ENCODE measurements at places on chromosomes 7 and 10.

- no peak for DNase-seq
Observed at GRCh38 chr10:44462338-44462914, 77.5 kb upstream of the CXCL12 start.

- no peak for DNase-seq
Observed at GRCh38 chr10:124403548-124403947, 15.2 kb downstream of the OAT start.

DNA sequence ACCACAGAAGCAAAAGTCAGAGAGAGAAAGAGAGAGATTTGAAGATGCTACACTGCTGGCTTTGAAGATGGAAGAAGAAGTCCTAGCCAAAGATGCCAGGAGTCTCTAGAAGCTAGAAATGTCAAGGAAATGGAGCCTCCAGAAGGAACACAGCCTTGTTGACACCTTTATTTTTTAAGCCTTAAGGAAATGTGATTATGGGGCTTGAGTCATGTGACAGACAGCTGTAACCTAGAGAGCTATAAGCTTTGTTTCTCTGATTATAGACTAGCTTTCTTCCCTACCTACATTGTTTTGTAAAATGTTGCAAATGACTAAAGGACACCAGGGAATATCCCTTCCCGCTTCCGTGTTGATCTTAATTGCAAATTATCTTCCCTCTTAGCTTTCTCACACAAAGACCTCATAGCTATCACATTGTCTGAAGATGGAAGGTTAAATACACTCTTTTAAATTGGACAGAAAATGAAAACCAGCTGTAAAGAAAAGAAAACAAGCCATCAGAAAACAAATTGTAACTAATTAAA, 199.9 kb downstream of the ARHGAP12 start:
- no peak for DNase-seq

- no peak for DNase-seq
Observed at GRCh38 chr10:20289070-20289828, 473.0 kb downstream of the PLXDC2 start.

DNA sequence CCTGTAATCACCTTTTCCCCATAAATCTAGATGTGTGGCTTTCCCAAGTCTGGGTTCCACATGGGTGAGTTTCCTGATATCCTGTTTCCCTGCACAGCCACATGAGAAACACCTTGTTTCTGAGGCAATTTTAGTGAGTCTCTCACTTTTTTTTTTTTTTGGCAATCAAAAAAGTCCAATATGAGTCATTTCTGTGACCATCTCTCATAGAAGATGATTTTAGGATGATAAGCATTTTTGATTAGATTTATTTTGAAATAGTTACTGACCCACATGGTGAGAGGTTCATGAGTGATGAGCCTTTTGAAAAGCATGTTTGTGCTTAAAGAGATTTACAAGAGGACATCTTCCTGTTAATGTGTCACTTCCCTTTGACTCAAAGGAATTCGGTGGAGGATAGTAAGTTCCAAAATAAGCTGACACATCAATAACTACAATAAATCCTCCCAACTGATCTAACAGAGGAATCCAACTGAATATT, 464.0 kb downstream of the INHBA start:
- DNase-seq = no peak

DNA sequence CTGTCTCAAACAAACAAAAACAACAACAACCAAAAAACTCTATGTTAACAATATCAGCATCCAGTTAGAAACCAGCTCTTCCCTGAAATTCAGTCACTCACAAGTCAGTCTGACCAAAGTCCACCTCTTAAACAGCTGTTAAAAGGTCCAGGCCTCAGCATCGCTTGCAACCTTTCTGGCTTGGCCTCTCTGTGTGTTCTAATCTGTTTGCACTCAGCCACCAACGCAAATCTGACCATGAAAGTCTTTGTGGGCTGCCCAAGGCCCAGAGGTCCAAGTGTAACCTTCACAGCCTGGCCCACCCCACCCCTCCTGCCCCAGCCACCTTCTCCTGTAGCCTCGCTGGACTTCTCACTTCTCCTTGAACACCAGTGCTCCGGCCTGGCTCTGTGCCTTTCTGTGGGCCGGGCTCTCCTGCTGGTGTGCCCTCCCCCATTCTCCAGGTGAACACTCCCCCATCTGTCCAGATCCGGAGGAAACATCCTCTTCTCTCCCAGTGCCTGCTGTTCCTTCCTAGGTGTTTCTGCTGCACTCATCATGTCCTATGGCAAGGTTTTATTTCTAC, 72.2 kb upstream of the EFCAB10 start:
- no peak for DNase-seq

DNA sequence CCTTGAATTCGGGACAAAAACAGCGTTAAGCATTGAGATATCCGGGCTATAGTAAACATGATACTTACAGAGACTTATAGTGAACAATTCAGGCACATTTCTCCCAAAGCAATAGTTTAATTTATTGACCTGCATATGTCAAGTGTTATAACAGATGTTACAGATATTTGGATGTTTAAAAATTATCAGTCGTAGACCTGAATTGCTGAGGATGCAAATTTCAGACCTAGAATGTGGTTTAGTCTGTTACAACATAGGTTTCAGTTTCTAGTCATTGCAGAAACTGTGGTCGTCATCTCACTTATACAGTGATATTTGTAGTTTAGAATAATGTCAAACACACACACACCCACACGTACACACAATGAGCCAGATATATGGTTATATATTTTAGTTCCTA, 85.2 kb downstream of the VTI1A start:
- no peak for DNase-seq

DNA sequence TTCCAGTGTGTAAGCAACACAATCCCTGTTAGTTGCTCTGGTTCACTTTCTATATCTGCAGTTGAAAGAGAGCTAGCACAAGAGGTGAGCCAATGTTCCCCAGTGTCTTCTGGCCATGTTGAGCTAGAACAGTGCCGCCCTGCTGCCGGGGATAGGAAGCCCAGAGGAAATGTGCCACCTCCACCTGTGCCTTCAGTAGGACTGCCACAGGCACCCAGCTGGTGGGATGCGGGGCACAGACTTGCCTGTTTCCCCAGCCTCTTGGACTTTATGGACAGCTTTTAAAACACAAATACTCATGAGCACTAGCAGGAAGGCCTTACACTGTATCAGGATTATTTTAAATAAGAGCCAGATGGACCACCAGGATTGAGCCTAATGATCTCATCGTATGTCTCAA, 234.5 kb upstream of the COBL start:
- no peak for DNase-seq

DNA sequence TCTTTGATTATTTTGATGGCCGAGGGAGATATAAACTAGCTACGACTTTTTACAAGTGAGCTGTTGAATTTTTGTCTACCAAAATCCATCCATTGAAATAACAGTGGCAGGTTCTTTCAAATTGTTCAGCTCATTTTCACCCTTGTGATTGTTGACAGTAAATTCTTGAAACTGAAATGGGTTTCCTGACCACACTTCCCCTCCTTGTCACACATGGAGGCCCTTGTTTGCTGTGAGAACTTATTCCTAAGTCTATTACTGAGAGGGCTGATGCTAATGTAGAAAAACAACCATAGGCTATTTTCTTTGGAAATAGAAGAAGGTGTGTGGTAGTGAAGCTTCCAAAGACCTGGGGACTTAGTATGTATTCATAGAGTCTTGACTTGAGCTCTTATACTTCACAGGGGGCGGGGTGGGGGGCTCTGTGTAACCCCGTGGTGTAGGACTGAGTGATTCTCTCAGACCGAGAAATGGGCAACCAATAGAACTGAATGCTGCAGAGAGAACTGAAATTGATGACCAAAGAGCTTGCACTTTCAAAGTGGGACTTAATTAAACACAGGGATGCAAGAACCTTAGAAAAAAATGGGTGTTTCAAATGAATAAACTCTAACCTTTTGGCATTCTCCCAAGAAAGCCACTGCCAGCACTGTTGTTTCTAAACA, 718.9 kb downstream of the CCSER2 start:
- DNase-seq = no peak

GRCh38 chr10:46239247-46239646, 47.5 kb upstream of the ANTXRL start:
- no peak for DNase-seq

DNA sequence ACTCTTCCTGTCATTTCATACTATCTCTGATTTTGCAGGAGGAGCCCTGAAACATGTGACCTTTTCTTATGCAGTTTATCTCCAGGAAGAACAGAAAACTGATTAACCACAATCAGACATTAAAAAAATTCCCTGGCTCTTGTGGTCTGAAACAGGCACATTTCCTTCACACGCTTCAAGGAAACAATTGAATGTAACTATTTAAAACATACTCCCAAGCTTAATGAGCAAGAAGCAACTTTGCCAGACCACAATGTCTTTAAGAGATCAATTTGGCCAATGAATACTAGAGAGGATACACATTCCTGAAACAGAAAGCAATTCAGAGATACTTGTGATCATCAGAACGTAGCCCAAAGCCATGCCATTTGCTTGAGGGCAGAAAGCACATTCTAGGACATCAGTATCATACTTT, 65.8 kb downstream of the PIP4K2A start:
- DNase-seq = no peak

DNA sequence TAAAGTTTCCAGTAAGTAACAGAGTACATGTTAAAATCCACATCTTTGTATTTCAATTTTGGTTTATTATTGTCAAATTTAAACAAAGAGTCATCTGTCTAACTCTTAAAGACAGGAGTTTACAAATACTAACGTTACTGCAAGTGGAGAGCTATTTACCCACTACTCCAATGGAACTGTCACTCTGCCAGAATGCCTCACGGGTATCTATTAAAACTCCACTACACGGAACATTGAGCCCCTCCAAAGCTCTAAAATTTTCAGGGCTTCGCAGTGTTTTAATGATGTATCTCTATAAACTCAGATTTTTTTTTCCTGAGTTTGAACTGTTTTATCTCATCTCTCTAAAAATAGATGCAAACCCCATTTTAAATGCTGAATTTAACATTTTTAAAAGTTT, 388.7 kb upstream of the SEMA3A start:
- no peak for DNase-seq

DNA sequence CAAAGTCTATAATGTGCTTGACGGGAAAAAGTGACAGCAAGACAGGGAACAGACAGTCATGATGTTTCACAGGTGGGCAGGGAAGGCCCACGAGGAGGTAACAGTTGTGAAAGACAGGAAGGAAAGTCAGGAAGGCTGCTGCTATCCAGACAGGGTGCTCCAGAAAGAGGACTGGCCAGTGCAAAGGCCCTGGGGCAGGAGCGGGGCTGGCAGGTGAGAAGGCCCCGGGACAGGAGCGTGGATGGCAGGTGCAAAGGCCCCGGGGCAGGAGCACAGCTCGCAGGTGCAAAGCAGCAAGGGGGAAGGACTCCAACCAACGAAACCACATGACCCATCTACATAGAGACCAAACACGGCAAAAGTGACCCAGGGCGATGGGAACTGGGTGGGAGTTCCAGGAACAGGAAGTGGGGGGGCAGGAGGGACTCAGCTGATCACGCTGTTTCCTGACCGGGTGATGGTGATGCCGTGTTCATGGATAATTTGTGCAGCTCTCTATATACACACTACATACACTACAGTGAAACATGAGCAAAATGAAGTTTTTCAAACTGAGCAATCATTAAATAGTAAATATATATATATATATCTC, 138.2 kb downstream of the MAD1L1 start:
- DNase-seq = no peak

DNA sequence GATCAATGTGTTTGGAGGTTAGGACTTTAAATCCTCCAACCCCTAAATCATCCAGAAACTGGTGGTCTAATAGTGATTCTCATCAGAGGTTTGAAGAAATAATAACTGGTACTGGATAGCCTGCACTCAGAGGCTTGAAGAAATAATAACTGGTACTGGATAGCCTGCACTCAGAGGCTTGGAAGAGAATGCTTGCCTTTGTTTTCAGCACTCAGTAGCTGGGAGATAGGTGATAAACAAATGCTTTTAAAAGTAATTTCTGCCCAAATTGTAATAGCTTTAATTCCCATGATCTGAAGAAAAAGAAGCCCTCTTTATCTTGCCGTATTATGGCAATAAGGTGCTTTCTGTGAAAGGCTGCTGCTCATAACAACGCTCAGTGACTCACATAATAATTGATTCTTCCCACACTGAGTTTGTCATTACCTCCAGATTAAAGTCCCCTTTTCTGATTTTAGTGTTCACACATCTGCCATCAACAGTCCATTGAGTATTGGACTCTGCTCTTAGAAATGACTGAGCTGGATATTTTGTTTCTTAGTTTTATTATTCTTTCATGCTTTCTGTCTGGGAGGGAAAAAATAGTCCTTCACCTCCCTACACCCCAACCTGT, 112.3 kb upstream of the PHYHIPL start:
- DNase-seq = no peak

- DNase-seq = no peak
Observed at GRCh38 chr7:31370609-31371008, 30.1 kb upstream of the NEUROD6 start.

GRCh38 chr7:55526770-55527169, 45.5 kb downstream of the VOPP1 start:
- no peak for DNase-seq

DNA sequence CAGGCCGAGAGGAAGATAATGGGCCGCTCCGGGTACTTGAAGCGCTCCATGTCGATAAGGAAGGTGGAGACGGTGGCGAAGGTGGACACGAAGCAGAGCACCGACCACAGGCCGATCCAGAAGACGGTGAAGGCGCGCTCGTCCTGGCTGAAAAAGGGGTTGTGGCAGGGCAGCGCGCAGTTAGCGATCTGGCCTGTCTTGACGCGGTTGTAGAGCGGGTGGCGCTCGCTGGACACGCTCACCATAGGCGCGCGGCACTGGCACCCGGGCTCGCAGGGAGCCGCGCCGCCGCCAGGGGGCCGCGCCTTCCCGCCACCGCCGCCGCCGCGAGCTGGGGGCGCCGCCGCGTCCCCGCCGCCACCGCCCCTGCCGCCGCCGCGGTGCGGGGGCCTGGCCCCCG, 1.6 kb downstream of the FZD8 start:
- peak; percentile 9 for DNase-seq

GRCh38 chr10:113030453-113030852, 80.4 kb downstream of the TCF7L2 start:
- no peak for DNase-seq

DNA sequence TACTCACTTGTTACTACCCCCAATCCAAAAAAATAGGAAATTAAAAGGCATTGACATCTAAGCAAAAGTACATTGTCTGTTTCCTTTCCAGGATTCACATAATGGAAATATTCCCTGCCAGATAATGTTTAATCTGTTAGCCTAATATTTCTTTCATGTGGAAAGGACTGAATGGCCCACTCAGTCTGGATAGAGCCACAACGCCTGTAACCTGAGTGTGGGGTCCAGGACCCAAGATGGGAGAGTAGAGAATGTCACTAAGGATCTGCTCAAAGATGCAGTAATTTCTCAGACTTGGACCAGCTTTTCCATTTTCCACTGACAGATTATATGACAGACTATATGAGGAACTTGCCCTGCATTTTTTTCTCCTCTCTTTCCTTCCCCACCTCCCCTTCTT, 1088.9 kb downstream of the KCNMA1 start:
- no peak for DNase-seq
